ENCODE measurements at places on chromosomes 6 and 20.

GRCh38 chr6:35573495-35574110 lies 60.9 kb upstream of the TULP1 start:
- DNase-seq = no peak

GRCh38 chr20:25399037-25399430 lies 8.4 kb upstream of the ABHD12 start:
- DNase-seq = no peak

- no peak for DNase-seq
These were observed 7.0 kb downstream of the COL9A3 start for GRCh38 chr20:62823688-62824475.

DNA sequence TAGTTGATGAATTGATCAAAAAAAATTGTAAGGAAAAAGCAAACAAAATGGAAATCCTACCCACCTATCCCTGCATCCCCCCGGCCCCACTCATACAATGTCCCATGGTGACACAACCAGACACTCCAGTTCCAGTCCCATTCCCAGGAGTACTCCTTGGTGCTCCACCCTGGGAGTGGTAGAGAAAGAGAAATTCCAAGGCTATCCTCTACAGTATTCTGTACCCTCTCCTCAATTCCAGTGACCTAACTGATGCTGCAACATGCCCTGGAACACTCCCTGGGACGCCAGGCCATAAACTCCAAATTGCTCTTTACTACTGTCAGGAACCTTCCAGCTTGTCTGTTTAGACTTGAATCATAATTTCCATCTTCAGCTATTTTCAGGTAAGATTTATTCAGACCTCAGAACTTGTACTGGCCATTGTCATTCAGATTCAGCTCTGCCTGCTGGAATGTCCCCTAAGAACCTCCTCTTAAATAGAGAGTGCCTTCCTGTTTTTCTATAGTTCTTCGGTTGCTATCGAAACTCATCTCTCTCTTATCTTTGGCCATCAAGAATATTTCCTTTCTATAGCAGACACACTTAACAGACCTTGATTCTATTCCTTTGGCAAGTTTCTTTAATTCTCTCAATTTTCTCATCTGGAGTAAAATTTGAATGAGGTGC lies 8.7 kb downstream of the GPX6 start:
- DNase-seq = no peak

DNA sequence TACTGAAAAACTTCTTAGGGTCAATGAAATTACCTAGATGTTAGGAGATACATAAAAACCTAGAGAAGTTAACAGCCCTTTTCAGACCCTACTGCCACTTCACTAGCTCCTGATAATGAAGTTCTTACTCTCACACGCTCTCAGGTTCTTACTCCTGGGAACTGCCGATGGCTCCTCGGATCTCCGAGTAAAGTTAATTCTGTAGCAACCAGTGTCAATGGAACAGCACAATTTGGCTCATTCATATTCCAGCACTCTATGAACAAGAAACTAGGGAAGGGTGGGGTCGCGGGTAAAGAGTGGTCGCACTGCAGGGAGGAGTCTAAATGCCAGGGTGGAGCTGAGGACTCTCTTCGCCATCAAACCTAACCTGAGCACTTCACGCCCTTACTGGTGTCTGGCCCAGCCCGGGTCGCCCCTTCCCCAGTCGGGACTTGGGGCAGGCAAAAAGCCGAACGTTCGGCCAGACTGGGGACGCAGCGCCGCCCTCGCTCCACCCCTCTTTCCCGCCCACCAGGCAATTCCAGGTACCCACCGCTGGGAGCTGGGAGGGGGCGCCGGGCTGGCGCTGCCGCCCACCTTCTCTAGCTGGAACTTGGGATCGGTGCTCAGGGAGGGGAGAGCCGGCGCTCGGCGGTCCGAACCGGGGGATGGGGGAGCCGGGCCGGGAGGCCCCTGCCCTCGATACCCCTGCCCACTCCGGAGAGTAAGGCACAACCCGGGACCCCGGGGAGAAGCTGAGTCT lies 744 bp downstream of the RAB23 start:
- DNase-seq = peak; percentile 17

- DNase-seq = no peak
These were observed 81.5 kb downstream of the MYLK4 start for GRCh38 chr6:2669067-2669700.

- DNase-seq = no peak
These were observed 124.7 kb downstream of the TMEM242 start for GRCh38 chr6:157198425-157199279.

- no peak for DNase-seq
These were observed 479.4 kb upstream of the SLC35B3 start for GRCh38 chr6:8914700-8915099.

GRCh38 chr20:57378646-57379262 lies 12.4 kb upstream of the RBM38 start:
- no peak for DNase-seq

DNA sequence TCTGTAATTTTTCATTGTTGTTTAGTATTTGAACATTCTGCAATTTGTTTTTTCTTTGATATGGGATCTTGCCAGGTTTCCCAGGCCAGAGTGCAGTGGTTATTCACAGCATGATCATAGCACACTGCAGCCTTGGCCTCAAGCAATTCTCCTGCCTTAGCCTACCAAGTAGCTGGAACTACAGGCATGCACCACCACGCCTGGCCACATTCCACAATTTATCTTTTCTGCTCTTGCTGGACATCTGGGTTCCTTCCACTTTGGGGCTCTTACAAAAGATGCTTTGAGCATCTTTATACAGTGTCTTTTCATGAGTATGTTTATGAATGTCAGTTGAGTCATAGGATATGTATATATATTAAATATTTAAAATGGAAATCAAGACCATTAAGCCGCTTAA lies 42.0 kb downstream of the PGM3 start:
- DNase-seq = no peak

- no peak for DNase-seq
These were observed 589.2 kb upstream of the MAN1A1 start for GRCh38 chr6:119938752-119939151.

- no peak for DNase-seq
These were observed 37.6 kb downstream of the NRN1 start for GRCh38 chr6:5968817-5969734.

- no peak for DNase-seq
These were observed 128.5 kb downstream of the HFE start for GRCh38 chr6:26215585-26216358.

DNA sequence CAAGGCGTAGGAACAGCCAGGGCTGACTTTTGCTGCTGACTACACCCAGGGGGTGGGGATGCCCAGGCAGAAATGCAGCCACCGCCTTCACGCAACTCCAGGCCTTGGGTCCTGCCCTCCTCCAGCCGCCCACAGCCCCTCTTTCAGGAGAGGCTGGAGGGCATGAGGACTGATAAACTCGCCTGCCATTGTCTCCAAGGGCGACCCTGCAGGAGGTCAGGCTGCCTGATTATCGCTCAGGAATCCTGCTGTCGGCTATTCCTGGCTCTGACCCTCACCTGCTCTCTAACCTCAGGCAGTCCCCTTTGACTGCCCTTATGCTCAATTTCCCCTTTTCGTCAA lies 62.0 kb upstream of the HDDC2 start:
- DNase-seq = no peak

- no peak for DNase-seq
These were observed 113.6 kb upstream of the ZFP64 start for GRCh38 chr20:52305024-52305645.

DNA sequence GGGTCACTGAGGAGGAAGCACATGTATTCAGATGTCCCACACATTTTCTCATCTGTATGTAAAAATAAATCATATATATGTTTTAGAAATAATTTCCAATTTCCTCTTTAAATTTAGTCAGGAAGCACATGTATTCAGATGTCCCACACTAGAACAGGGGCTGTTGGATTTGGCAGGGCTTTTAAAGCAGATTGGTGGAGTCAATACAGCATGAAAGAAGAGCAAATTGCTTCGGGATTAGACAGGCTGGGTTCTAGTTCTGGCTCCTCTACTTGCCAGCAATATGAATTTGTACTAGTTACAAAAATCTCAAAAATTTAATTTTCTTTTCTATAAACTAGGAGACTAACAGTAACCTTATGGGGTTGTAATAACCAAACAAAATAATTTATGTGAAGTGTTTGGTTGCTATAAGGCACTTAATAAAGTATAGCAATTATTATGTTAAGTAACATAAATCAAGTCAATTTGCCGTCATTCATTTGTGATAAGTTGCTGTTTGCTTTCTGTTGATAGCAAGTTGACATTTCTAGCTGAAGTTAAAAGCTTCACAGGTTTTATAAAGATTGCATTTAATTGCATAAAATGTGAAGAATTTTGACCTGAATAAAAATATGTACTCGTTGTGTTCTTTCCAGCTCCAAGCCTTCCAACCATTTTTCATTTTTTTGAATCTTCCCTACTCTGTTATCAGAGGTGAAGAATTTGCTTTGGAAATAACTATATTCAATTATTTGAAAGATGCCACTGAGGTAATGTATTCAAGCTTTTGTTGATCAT lies 88.9 kb downstream of the CD109 start:
- no peak for DNase-seq

- no peak for DNase-seq
These were observed 215.3 kb downstream of the BMP7 start for GRCh38 chr20:57051096-57051495.

- peak; percentile 59 for DNase-seq
These were observed 13.5 kb upstream of the RAB5IF start for GRCh38 chr20:36591854-36592641.

DNA sequence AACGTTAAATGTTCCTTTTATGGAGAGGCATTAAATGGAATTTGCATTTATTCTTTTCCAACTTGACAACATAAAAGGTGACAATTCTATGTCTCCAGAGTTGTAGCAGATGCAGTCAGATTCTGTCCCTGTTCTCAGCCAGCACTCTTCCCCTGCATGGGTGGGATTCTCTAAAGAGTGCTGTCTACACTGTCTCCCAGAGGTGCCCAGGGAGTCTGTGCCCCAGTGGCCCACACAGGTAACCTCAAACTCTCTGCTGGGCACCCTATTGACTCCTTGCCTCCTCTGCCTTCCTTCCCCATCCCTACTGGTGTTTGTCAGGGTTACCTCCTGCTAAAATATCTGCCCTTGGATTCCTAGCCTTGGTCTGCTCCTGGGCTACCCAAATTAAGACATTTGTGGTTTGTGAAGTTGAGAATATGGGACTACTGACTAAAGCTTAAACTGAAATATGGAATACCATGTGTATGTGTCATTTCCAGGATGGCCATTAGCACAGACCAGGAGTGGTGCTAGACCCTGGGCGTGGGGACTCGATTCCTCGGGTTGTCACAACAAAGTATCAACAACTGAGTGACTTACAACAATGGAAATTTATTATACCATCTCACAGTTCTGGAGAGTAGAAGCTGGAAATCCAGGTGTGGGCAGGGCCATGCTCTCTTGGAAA lies 284.7 kb downstream of the CDH26 start:
- no peak for DNase-seq

- no peak for DNase-seq
These were observed 170.7 kb downstream of the CLIC5 start for GRCh38 chr6:45844986-45845385.

DNA sequence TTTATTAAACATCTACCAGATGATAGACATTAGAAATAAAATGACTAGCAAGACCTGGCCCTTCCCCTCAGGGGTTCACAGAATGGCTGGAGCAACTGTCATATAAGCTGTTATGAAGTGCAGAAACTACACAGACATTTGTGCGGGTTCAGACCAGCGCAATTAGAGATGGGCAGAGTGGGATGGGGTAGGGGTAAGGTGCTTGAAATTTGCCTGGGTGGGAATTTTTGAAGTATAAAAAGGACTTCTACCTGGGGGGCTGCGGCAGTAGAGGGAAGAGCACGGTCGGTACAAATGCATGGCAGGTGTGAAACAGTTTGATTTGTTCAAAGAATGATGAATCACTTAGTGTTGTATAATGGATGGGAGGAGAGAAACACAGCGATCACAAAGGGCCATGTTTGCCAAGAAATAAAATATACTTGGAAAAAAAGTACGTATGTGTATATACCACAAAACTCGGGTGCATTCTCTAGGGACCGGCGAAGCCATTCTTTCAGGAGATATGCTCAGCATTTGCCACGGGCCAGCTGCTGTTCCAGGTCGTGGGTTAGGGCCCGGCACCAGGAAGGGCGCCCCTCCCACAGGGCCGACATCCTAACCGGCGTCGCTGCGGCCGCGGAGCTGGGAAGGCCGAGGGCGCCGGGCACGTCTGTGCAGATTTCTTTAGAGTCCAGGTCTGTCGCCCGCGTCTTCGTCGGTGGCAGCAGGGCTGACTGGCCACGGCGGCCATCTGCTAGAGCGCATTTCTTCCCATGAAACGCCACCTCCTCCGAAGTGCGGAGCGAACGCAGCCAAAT lies 809 bp upstream of the NOL7 start:
- DNase-seq = no peak

DNA sequence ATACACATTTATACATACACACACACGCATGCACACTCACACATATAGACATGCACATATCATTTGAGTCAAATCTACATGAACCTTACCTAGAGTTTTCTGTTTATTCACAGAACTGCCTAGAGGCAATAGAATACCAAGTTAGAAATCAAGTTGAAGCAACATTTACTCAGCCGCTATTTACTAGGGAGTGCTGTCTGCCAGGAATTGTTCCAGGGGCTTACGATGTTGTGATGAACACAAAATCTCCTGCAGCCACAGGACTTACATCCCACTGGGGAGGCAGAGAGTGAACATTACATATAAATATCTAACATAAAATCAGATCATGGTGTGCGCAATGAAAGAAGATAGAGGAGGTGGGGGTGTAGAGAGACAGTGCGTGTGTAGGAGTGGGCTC lies 80.4 kb downstream of the GCLC start:
- no peak for DNase-seq

GRCh38 chr20:50292591-50293283 lies 102.1 kb downstream of the CEBPB start:
- DNase-seq = peak; percentile 5

DNA sequence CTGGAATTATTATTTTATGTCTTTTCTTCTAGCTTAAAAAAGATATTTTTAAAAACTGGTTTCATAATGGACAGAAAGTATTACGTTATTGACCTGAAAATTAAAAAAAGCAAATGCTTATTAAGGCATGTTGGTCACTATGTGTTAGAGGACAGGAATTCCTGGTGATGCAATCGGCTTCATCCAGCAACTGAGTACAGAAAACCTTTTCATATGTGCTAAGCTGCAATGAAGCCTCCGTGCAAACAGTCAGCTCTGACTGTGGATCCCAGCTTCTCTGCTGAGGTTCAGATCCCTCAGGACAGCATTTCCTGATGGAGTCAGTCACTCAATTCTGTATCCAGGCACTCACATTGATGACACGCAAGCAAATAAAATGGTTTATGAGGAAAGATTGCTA lies 22.7 kb upstream of the BMP2 start:
- no peak for DNase-seq

DNA sequence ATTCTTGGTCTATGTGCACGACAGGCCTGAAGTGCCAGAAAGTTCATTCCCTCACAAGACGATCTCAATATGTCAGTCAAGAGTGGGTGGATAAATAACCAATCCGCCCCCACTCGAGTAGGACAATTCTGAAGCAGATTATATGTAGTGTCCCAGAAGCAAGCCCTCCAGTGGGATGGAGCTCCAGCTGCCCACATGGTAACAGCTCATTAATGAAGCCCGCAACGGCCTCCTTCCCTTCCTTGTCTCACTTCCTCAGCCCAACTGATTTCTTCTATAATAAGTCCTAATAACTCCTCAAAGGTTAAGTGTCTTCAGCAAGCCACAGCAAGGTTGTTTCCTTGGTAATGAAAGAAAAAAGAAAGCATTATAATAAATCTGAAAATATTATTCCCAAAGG lies 82.1 kb upstream of the F13A1 start:
- no peak for DNase-seq

- no peak for DNase-seq
These were observed 419.1 kb downstream of the CDC5L start for GRCh38 chr6:44806656-44807055.

- DNase-seq = no peak
These were observed 19.5 kb downstream of the PNPLA1 start for GRCh38 chr6:36289281-36289878.
